ENCODE measurements at places on chromosomes 6 and 20.

DNA sequence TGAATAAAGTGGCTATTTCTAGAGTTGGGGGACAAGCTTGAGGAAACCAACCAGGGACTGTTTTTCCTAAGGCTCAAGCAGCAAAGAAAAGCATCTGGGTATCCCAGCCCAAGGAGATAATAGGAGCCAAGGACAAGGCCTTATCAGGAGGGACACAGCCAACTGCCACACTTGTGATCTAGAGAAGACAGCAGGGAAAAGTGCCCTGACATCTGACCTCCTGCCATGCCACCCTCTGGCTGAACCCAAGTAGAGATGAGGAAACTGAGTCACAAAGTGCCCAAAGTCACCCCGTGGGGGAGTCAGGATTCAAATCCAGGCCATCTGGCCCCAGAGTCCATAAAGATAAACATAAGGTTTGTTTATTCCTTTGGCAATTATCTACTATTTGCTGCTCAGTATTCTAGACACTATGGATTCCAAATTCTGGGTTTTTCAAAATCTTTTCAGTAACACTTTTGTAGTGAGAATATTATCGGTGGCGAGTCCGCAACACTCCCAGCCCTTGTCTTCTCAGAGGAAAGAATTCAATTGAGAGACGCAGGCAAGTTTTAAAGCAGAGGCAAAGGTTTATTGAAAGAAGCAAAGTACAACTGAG, 3.5 kb upstream of the LBP start:
- DNase-seq: no peak

DNA sequence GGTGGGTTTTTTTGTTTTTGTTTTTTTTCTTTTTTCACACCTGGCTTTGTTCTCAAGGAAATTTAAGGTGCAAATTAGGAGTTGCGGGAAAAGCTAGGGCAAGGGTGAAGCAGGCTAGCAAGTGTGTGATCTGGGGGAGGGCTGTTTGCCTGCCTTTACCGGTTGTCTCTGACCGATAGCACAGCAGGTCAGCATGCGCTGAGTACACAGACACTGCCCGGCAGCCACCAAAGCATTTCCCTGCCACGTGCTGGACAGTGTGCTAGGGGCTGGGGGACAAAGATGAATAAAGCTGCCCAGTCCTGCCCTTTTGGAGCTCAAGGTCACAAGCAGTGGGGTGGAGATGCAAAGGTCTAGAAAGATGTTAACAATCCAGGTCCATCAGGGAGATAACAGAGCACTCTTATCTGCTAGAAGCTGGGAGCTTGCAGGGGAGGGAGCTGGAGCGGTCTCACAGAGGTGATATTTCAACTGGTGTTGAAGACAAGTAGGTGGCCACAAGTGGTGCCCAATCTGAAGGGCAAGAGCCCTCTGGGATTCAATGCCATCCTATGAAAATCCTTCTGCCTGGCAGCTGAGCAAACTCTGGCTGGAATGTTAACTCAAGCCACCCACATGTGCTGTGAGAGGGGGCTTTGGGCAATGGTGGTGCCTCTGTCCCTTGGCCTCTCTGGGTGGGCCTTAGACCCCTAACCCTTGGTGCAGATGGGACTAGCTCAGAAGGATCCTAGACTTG, 24.5 kb downstream of the TTBK1 start:
- no peak for DNase-seq

- no peak for DNase-seq
Observed at GRCh38 chr6:38172739-38173410, 353.3 kb downstream of the ZFAND3 start.

- DNase-seq: no peak
Observed at GRCh38 chr6:105880030-105880492, 206.1 kb upstream of the PRDM1 start.

- DNase-seq: no peak
Observed at GRCh38 chr20:328027-328974, 2.9 kb downstream of the SOX12 start.

GRCh38 chr6:108656836-108657235, 96.1 kb downstream of the FOXO3 start:
- DNase-seq: no peak

DNA sequence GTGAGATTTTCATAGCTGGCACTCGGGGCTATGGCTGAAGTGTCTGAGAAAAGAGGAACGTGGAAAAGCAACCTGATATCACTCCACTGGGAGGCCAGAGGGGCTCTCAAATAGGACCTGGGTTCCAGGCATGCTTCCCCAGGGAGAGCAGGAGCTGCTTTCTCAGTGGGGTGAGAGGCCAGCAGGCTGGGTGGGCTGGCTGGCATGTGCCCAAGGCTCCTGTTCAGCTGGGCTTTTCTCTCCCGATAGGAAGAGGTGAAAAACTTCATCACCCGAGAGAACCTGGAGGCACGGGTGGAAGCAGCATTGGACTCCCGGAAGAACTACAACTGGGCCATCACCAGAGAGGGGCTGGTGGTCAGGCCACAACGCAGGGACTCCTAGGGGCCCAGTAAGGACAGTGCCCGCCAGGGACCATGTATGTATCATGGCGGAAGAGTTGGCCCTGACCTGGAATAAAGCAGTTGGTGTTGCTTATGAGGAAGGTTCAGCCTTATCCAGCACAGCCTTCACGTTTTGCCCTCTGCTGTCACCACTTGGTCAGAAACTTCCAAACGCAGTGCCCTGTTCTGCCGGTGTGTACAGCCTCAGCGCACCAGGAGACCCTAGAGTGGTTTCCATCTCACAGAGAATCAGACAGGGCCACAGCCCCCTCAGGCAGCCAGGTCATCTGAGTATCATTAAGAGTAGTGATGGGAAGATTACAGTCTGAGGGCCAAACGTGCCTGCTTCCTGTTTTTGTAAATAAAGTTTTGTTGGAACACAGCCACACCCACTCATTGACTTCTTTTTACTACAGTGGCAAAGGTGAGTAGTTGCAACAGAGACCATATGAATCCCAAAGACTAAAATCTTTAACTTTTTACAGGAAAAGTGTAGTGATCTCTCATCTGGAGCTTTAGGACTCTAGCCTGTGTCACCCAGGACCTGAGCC, 1.9 kb downstream of the MRPS26 start:
- DNase-seq: no peak

DNA sequence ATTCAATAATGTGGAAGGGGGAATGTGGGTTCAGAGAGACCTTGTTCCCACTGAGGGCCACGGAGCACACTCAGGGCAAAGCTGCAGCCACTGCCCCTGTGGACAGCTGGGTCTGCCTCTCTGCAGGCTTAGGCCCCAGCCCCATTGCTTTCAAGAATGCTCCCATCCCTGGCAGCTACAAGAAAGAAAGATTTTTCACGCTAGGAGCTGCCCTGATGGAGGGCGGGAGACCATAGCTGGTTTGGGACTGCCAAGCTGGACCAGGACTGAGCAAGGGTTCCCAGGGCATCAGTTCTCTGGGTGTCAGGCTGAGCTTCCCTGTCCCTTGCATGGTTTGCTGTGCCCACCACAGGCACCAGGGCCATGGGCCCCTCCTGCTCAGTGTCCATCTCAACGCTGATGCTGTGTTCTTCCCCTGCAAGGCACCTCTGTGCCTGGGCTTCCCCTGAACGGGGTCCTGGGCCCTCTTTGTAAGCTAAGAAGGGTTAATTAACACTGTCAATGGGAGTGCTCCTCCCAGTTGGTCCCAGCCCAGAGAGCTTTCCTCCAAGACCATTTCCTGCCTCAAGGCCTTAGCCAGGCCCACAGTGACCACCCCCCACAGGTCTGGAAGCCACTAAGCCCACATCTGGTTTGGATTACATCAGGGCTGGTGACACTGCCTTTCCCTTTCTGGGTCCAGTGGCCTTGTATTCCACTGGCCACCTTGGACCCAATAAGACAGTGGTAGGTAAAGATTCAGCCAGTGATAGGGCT, 8.4 kb downstream of the FOXS1 start:
- DNase-seq: no peak

DNA sequence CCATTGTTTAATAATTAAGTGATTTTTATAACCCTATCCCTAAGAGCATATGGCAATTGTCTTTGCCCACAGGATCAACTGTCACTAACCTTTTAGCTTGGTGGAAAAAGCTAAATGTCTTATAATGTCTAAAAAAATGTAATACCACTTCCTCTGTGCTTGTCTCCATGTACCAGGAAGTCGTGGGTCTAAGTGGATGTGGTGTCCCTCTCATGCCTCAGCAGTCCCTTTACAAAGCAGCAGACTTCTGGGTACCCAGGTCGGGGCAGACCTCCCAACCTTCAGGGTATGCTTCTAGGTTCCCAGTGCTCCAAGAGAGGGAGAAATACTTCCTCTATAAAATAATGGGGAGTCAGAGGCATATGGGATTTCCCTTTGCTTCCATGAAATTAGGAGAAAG, 74.7 kb downstream of the ZHX3 start:
- no peak for DNase-seq

DNA sequence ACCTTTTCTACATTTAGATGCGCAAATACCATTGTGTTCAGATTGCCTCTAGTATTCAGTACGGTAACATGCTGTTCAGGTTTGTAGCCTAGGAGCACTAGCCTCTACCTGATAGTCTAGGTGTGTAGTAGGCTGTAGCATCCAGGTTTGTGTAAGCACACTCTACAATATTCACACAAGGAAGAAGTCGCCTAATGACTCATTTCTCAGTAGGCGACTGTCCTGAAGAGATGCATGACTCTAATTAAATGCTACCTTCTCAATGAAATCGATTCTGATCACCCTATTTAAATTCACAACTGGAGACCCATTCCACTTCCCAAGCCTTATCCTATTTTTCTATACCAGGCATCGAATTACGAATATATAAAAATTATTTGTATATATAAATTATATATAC, 1.3 kb downstream of the MCUR1 start:
- DNase-seq: no peak

GRCh38 chr6:110738899-110739365, 76.3 kb downstream of the CDK19 start:
- no peak for DNase-seq

- DNase-seq: no peak
Observed at GRCh38 chr6:13559968-13560650, 14.3 kb upstream of the SIRT5 start.

- no peak for DNase-seq
Observed at GRCh38 chr20:22420116-22420598, 164.2 kb downstream of the FOXA2 start.

- no peak for DNase-seq
Observed at GRCh38 chr6:20708367-20709124, 174.3 kb downstream of the CDKAL1 start.

DNA sequence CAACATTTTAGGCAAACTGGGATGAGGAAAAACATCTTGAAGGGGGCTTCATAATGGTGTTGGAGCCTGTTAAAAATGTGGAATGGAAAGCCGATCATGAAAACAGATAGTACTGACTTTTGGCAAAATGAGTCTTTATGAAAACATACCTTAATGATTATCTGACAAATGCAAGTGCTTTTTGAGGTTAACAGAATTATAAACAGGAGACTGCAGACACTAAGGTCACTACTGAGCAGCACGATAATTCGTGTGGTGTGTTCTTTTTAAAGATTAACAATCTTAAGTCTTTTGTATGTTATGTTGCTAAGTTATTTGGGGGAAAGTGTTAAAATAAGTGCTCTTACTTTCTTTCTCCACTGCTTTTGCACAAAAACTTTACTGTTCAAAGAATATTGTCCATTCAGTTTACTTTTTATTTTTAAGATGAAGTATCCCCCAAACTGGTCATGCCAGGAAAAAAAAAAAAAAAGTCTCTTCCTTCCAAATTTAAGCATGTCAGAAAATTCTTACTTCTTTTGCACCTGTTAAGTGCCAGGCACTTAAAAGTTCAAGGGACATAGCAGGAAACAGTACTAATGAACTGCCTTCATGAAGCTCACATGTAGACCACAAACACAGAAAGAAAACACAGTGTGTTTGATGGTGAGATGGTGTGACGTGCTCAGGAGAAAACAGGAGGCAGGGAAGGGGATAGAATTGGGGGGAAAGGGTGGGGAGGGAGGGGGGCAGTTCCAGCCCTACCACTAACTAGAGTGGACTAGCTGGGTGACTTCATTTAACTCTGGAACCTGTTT, 73.2 kb downstream of the CDYL start:
- DNase-seq: no peak

GRCh38 chr20:39016506-39016905, 54.4 kb downstream of the DHX35 start:
- DNase-seq: no peak

DNA sequence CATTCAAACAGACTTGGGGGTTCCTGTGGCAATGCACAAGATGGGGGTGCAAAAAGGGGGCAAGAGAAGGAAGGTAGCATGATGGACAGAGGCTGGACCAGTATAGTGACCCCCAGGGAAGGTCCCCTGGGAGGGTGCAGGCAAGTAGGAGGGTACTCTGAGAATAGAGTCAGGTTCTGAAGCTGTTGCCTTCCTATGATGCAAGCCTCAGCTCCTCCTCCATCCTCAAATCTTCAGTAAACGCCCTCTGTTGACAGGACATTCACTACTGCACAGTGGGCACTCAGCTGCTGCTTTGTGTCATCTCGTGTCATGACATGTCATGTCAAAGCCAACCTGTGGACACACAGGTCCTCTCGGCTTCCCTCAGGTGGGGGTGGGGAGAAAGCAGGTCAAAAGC, 5.8 kb upstream of the SDCBP2 start:
- DNase-seq: no peak

- DNase-seq: no peak
Observed at GRCh38 chr6:138596591-138596990, 97.3 kb upstream of the NHSL1 start.

DNA sequence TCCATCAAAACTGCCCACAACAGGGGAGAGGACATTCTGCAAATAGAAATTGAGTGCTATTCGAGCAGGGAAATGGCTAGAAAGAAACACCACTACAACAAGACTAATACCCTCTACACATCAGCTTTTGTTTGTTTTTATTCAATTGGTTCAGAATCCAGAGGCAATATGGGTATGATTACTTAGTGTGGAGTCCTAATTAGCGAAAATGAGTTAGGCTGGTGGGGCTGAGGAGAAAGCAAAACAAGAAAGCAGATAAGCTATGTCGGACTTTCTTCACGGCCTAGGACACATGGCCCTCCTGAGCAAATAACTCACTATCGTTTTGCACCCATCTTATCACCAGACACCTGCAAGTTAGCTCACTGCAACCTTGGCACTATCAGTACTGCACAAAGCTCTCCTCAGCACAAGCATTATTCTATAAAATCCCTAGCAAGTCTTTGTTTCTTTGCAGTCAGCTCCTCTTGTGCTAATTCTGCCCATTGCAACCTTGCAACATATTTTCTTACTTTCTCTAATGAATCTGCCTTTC, 31.3 kb upstream of the SH3BGRL2 start:
- no peak for DNase-seq

GRCh38 chr6:30041221-30041620, 19.8 kb upstream of the POLR1H start:
- DNase-seq: no peak

DNA sequence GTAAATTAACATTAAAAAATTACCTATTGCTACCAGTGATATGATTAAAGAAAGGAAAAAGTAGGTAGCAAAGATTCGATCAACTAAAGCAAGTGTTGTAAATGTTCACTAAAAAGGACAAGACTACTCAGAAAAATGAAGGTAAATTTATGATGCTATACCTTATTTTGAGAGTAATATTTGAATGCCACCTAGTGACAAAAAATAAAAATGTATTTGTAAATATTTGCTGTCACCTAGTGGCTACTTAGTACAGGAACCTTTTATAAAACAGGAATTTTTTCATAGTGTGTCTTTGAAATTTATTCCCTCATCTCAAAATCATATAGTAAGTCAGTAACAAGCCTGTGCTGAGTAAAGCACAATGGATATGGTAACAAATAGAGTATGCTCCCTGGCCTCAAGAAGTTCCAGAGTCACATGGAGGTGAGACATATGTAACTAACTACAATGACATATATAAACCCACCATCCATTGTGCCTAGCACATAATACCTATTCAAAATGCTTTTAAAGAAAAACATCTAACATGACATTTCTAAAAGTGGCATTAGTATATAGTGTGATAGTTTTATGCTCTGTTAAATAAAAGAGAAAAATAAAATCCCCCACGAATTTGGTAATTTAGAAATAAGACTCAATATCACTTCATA, 193.1 kb upstream of the SIM1 start:
- DNase-seq: no peak

Data from fibroblast of the conjunctiva (primary cell).